ENCODE measurements at places on chromosomes 16 and 17.

GRCh38 chr16:57862698-57863433 lies 60.6 kb upstream of the KIFC3 start:
- no peak for DNase-seq

GRCh38 chr16:50531359-50531758 lies 16.8 kb upstream of the NKD1 start:
- DNase-seq, result no peak

DNA sequence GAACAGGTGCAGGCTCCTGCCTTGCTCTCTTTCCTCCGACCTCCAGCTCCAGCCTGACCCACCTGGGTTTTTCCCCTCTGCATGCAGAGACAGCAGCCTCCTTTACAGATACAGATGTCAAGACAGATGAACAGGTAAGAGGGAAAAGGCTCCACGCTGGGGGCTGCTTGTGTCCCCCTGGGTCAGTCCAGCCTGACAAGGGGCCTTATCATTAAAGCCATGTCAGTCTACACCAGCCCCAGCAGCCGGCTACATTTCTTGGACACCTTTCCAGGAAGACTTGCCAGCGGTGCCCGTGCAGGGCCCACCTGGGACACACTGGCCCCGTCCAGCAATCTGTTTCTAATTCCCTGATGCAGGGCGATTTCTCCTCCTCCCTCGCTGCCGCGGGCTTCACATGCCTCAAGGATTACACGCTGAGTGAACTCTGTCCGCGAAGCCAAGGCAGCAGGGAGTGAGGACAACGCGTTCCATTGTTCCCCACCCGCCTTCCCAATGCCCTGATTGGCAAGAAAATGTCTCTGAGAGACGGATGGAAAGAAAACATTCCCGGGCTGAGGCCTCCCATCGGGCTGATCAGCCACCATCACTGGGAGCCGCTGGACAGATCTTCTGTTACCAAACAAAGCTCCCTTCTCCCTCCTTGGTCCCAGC lies 184.7 kb downstream of the C16orf95 start:
- DNase-seq, result no peak

DNA sequence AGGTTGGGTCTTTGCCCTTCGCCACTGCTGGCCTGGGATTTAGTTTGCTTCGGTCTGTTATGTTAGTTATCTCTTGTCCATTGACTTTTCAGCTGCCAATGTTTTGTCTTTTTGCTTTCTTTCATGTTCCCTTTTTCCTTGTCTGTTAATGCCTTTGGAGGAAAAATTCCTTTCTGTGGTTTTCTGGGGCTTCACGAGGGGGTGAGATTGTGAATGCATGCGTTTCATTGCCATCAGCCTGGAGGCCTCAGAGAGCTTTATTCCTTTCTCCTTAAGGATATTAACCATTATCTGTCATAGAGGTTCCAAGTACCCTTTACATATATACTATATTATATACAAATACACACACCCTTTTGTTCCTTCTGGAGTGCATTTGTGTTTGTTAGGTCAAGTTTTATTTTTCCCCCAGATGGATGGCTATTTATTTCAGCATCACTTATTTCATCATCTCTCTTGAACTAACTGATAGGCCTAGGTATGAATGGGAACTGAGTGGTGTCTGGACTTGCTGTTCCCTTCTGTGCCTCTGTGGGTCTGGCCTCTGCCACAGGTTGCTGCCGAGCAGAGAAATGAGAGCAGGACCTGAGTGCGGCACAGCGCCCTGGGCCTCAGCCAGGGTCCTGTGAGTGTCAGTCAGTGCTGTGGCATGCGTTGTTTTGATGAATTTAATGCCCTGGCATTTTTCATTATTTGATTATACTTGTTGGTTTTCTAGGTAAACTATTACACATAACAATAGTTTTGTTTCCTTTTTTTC lies 193.4 kb downstream of the LGALS9B start:
- DNase-seq, result no peak

GRCh38 chr16:49622084-49622390 lies 233.9 kb downstream of the ZNF423 start:
- no peak for DNase-seq

GRCh38 chr17:51435171-51435552 lies 174.8 kb downstream of the UTP18 start:
- DNase-seq, result no peak

DNA sequence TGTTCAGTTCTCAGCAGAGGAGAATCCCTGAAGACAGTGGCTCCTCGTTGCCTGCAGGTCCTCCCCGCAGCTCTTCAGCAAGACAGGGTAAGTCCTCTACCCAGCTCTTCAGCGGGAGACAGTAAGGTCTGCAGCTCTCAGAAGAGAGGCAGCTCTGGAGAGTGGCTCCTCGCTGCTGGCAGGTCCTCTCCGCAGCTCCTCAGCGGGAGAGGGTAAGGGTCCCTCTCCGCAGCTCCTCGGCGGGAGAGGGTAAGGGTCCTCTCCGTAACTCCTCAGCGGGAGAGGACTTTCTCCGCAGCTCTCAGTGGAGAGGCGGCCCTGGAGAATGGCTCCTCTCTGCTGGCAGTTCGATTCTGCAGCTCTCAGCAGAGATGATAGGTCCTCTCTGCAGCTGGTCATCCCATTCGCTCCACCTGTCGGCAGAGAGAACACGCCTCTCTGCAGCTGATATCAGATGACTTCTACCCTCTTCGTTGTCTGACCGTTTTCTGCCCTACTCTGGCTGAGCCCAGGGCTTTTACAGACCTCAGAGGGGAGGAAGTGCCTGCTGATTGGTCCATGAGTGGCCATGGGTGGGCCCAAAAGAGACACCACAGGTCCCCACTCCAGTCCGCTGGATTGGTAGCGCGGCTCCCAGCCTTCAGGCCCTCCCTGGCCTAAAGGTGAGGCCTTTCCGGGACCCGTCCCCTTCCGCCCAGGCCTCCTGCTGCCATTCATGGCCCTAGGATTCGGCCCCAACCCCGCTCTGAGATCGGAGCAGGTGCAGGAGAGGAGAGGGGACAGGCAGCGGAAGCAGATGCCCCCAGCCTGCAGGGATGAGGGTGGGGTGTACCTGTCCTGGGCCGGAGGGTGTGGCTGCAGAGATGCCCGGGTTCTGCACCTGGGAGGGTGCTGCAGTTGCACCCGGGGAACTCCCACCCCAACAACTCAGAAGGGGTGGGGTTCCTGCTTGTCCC lies 11.9 kb upstream of the SHCBP1 start:
- DNase-seq, result no peak

- DNase-seq, result no peak
Observed at GRCh38 chr16:83308414-83308813, 499.4 kb upstream of the HSBP1 start.

DNA sequence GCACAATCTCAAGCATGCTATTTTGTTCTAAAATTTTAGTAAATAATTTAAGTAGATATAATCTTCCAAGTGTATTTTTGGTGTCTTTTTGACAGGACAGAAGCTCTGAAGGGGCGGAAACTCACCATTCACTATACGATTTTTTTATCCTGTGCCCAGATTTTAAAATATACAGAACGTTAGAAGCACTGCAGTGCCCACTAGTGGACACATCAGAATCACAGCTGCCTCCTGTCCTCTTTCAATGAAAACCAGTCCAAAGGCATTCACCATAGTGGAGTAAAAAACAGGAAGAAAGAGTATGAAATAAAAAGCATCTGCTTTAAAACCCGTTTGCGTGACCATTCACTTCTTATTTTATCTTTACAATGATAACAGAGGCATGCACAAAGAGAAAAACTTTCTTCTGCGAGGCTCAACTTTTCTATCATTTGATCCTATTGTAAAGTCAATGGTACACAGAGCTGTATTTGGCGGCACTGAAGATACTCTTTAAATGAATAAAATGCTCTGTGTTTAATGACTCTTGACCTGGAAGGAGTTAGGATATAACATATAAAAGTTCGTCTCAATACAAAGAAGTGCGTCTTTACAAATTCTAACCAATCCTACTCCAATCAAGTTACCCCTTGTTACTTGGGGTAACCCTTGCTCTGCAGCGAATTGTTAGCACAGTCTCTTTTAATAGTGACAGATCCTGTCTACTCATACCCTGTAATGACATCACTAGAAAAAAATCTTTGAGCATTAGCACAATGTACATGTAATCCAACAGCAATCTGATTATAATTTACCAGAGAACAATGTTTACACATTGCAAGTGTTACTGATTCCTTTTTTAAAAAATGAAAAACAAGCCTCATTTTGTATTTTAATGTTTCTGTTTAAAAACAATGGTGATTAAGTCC lies 339.8 kb upstream of the PSMD7 start:
- no peak for DNase-seq

DNA sequence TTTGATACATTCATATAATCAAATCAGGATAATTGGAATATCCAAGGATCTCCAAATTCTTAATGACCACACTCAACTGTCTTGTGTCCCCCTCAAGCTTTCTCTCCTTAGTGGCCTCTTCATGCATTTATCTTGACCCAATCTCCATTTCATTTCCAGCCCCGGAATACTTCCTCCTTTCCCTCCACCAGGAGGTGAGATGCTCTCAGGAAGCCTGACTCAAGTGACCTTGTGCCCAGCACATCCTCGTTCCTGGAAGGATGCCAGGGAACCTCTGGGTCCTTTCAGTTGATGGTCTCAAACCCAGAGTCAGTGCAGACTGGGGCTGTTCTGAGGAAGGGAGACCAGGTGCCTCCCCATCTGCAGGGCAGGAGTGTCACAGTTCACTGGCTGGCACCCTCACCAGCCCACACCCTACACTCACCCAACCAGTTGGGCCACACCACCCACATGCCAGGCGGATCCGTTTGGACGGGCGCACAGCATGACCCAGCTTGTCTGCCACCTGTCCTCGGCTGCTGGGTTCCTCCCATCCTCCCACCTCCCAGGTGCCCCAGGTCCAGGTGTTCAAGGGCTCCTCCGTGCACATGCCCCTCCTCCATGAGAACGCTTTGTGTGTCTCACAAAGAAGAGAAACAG lies 14.0 kb upstream of the EMP2 start:
- DNase-seq, result no peak

DNA sequence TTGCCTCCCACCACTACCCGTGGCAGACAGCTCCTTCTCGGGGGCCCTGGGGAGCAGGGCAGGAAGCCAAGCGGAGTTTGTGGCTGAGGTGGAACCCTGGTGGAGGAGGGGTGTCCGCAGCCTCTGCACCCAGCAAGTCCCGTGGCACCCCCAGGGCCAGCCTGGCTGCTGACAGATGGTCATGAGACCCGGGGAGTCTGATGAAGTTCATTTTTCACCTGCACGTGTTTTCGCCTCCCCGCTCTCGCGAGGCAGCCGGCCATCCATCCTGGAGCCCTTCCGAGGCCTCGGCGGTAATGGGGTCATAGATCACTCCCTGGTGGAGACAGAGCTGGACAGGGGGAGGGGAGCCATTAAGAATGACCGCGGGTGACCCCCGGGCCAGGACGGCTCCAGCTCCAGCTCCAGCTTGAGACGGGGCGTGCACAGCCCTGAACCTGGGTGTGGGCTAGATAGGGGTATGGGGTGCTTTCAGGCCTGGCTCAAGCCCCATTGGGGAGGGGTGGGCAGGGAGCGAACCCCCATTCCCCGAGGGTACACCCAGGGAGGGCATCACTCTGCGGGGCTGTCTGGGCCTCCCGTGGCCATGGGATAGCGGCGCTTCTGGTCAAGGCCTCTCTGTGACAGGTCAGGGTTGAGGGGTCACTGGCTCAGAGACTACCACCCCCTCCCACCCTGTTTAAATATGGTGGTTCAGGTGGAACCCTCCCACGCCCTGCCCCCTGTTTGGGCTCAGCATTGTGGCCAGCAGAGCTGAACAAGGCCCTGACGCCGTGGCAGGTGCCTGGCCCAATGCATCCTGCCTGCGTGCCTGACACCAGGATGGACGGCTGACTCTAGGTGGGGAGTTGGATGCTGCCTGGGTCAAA lies 227.4 kb upstream of the GSE1 start:
- no peak for DNase-seq

GRCh38 chr17:80847496-80848230 lies 144.0 kb upstream of the CHMP6 start:
- no peak for DNase-seq

DNA sequence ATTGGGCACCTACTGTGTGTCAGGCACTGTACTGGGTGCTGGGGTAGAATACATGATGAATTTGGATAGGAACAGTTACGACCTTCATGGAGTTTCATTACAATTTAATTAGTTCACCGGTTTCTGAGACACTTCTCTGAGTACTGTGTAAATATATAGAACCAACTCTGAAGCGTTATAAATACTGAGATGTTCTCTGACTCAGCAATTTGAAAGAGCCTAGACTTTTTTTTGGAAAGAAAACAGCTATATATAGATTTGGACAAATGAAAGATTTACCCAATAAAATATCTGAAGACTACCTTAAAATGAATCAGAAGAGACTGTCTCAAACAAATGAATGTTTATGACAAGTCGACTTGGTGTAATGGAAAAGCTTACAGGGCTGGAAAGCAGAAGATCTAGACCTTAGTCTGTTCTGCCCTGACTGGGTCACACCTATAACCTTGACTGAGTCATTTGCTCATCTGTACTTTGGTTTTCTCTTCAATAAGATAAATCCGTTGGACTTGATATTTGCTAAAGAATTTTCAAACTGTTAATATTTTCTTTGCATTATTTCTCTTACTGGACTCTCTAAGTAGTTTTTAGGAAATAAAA lies 4.6 kb upstream of the GAN start:
- DNase-seq, result no peak

DNA sequence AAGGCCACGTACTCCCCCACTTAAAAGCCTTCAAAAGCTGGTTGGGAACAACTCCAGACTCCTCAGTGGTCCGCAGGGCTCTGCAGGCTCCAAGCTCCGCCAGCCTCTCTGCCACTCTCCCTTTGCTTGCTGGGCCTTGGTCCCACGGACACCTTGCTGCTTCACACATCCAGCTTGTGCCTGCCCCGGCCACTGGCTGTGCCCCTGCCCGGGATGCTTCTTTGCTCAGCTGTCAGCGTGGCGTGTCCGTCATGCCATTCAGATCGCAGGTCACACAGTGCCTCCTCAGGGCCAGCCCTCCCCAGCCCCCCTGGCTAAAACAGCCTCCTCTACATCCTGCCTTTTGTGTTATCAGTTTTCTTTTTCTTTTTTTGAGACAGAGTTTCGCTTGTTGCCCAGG lies 11.8 kb downstream of the ASPHD1 start:
- DNase-seq, result no peak

DNA sequence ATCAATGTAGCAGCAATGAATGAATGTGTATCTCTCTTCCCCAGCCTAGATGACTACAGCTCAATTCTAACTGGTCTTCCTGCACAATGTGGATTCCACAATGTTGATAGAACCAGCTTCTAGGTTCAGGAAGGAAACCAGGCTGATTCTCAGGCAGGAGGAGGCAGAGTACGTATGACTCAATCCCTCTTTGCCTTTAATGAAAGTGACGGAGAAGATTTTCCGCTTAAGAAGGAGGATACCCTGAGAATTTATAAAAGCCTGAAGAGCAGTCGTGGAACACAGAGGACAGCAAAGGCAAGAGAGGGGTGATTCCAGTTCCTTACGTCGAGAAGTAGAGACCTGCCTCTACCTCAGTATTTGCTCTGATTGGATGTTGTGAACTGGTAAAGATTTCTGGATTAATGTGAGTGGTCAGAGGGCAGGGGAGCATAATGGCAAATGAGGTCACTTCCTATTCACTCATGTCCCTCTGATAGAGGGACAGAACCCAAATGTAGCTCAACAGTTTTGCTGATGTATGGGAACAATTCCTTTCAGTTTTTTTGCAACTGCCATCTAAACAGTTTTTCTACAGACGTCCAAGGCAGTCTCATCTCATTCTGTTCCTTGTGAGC lies 15.0 kb upstream of the SLC16A11 start:
- no peak for DNase-seq
